ENCODE measurements at places on chromosomes 2 and 18. TPM values are rescaled to one million over a fixed set of nuclear protein-coding genes. Genes with fewer than 3 reads are reported as not detected.
A peak's percentile ranks its signal among the peaks of the same experiment; 100 is the strongest.

DNA sequence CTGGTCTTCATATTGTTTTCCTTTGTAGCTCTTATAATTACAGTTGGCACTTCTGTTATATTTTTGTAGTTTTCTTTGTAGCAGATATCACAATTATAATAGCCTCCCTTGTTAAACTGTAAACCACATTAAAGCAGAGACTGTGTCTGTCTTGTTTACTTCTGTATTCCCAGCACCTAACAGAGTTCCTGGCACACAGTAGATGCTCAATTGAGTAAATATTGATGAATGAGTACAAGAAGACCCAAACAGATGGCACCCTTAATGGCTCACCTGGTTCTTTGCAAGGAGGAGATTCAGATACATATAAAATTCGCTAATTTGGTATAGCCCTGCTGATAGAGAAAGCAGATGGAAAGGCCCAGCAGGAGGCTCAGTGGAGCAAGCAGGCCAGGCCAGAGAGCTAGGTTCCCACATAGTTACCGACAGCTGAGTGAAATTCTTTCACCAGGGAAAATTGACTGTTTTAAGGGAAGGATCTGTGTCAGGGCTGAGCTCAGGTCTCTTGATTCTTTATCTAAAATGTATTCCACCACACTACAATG, 120.1 kb downstream of the NUP35 start:
- peak; percentile 26 for DNase-seq

GRCh38 chr2:122758967-122759366, 1003.5 kb downstream of the TSN start:
- no peak for DNase-seq

DNA sequence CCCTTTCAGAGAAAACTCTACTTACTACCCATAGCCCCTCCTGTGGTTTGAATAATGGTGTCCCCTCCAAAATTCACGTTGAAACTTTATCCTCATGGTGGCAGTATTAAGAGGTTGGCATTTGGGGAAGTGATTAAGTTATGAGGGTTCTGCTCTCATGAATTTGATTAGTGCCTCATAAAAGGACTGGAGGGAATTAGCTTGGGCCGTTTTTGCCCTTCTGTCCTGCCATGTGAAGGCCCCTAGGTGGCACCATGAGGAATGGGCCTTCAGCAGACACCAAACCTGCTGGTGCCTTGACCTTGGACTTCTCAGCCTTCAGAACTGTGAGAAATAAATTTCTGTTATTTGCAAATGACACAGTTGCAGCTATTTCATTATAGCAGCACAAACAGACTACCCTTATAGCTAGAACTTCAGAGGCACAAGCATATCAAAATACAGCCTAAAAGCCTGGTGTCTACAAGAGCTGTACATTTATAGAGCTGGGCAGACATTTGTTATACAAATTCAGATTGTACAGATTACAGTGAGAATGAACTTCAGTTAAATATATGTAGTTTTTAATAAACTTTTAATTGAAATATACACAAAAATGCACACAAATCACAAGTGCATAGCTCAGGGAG, 2.6 kb upstream of the PTPN2 start:
- peak; percentile 58 for DNase-seq

Gene MYCN
- 0.08 TPM for total RNA-seq

GRCh38 chr2:213980883-213981282, 430.0 kb upstream of the VWC2L start:
- DNase-seq = no peak

- no peak for DNase-seq
Measured at GRCh38 chr2:120977582-120978358, 242.1 kb downstream of the GLI2 start.

Gene UGT1A5
- not detected for total RNA-seq

GRCh38 chr2:151508519-151508918, 98.8 kb downstream of the RIF1 start:
- DNase-seq = no peak

GRCh38 chr2:240364582-240364960, 70.9 kb upstream of the GPC1 start:
- DNase-seq = no peak

Gene TMSB10
- total RNA-seq = 3,205 TPM

Gene CAPN13
- total RNA-seq = not detected

DNA sequence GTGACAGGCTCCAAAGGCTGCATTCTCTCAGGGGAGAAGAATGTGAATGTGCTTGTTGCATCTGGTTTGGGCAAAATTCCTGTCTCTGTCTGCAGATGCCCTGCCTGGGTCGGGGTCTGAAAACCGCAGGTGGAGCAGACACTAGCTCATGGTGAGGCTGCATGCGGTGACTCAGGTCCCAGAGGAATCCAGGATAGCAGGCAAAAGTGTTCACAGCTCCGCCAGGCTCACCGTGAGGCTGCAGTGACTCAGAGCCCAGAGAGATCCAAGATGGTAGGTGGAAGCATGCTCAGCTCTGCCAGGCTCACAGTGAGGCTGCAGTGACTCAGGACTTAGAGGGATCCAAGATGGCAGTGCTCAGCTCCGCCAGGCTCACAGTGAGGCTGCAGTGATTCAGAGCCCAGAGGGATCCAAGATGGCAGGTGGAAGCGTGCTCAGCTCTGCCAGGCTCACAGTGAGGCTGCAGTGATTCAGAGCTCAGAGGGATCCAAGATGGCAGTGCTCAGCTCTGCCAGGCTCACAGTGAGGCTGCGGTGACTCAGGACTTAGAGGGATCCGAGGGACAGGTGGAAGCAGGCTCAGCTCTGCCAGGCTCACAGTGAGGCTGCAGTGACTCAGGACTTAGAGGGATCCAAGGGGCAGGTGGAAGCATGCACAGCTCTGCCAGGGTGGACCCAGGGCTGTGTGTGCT, 200.5 kb downstream of the ACKR3 start:
- DNase-seq = no peak

DNA sequence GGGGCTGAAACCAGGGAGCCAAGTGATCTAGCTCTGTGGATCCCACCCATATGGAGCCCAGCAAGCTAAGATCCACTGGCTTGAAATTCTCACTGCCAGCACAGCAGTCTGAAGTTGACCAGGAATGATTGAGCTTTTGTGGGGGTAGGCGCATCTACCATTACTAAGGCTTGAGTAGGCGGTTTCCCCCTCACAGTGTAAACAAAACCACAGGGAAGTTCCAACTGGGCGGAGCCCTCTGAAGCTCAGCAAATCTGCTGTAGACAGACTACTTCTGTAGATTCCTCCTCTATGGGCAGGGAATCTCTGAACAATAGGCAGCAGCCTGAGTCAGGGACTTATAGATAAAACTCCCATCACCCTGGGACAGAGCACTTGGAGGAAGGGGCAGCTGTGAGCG, 96.7 kb downstream of the CCDC148 start:
- no peak for DNase-seq

Gene SAG
- not detected for total RNA-seq

DNA sequence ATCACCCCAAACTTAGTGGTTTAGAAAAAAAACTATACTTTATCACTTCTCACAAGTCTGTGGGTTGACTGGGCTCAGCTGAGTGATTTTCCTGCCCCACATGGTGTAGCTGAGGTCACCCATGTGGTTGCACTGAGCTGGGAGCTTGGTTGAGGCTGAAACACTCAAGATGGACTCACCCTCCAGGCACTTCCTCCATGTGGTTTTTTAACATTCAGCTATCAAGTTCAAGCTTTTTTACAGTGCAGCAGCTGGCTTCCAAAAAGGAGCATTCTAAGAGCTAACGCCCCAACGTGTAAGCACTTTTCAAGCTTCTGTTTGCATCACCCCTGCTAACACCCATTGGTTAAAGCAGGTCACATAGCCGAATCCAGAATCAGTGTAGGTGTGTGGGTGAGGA, 105.9 kb upstream of the CREB1 start:
- DNase-seq = peak; percentile 11

Gene SPP2
- not detected for total RNA-seq

DNA sequence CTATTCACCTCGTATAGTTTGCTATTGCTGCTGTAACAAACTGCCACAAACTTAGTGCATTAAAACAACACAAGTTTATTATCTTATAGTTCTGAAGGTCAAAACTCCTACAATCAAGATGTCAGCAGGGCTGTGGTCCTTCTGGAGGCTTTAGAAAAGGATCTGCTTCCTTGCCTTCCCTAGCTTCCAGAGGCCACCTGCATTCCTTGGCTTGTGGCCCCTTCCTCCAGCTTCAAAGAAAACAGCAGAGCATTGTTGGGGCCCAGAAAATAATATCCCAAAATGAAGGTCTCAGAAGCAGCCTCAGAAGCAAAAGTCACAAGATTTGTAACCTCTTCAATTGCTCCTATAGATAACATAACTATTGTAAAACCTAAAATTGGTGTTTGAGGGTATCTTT, 100.6 kb downstream of the HNRNPLL start:
- no peak for DNase-seq

Gene ATP6V1C2
- 1.2 TPM for total RNA-seq

DNA sequence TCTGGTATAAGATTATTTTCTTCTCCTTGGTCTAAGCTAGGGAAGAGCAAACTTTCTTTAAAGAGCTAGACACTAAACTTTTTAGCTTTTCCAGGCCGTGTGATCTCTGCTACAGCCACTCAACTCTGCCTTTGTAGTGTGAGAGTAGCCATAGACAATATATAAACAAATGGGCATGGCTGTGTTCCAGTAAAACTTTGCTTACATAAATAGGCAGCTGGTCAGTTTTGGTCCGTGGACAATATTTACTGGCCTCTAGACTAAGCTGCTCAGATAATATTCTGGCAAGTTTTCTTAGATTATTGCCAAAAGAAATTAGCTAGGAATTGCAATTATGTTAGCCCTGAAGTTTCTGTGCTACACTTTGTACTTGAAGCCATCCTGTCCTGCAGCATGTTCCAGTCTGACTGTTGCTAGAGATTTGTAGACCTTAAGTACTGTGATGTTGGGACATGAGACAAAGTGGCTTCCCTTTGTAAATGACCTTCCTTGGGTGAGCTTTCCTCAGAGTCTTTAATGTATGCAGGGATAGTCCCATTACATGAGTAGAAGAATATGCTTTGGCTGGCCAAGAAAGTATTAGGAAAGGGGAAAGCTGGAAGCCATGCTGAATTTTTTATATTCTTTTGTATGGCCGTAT, 126.9 kb downstream of the SOX11 start:
- DNase-seq = no peak

Data from SK-MEL-5 (cell line).